HepG2 (cell line): ENCODE measurements at places on chromosomes 7 and 10. TPM values are rescaled to one million over a fixed set of nuclear protein-coding genes. Genes with fewer than 3 reads are reported as not detected.

POLL gene
- 8.1 and 13.8 TPM in 2 replicates for total RNA-seq

GRCh38 chr7:17477182-17477581 lies 178.7 kb downstream of the AHR start:
- H3K4me3 ChIP-seq: no peak overlapping the region
- peaks cover 6% of the 10 kb centered on the region; the same call in 1 of the 2 replicates for H3K4me1 ChIP-seq
- H3K27me3 ChIP-seq: no peaks in the 10 kb centered on the region
- DNase-seq: no peak
- no peaks in the 10 kb centered on the region for H3K36me3 ChIP-seq
- no peak overlapping the region for H3K27ac ChIP-seq

GRCh38 chr10:87842220-87842641 lies 21.1 kb downstream of the KLLN start:
- no peaks in the 10 kb centered on the region for H3K36me3 ChIP-seq
- peak; percentile 77 for DNase-seq
- H3K27ac ChIP-seq: no peak overlapping the region
- no peak overlapping the region for H3K4me3 ChIP-seq
- H3K4me1 ChIP-seq: peaks cover 21% of the 10 kb centered on the region

PLAC9 gene
- total RNA-seq: not detected in 2 replicates

ANKRD61 gene
- 0.13 TPM in 1 of 2 replicates, not detected in the other for total RNA-seq

DNA sequence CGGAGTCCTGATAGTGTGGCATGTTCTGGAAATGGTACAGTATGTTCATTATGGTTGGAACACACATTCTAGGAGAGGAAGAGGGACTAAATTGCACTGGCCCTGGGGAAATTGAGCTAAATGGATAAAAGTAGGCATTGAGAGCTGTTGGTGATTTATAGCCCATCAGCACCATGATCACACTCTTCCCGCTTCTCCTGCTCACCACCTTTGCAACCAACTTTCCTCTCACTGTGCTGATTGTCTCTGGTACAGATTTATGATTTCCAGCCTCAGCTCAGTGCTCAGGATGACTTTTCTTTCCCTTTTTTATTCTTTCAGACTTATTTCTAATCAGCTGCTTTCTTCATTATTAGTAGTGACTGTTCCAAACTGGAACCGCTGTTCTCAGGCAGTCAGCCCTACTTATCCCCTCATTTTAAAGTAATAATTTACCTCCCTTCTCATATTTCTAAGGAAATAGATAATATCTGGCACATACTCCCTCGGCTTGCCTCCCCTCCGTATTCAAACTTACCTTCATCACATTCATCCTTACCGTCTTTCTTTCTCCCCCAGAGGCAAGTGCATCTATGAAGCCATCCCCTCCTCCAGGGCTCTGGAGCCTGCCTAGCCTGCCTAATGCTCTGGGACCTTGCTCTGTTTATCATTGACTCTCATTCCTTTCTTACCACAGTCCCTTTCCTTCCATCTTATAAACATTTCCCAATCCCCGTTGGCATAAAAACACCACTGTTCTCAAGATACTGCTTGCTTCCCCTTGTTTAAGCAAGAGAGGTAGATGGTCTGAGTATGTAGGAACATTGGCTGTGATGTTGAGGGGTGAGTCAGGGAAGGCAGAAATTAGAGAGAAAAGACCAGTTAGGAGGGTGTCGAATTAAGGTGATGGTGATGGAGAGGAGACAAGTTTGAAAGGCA lies 51.6 kb upstream of the RPA3 start:
- no peaks in the 10 kb centered on the region for H3K36me3 ChIP-seq
- no peak overlapping the region for H3K27ac ChIP-seq
- DNase-seq: no peak
- no peak overlapping the region for H3K4me3 ChIP-seq
- H3K4me1 ChIP-seq: no peaks in the 10 kb centered on the region
- no peaks in the 10 kb centered on the region for H3K27me3 ChIP-seq

LRRN3 gene
- 0.07 TPM in 1 of 2 replicates, not detected in the other for total RNA-seq

GRCh38 chr7:35762781-35763180 lies 38.1 kb upstream of the SEPTIN7 start:
- no peaks in the 10 kb centered on the region for H3K36me3 ChIP-seq
- H3K27me3 ChIP-seq: no peaks in the 10 kb centered on the region
- H3K27ac ChIP-seq: no peak overlapping the region
- DNase-seq: no peak
